ENCODE measurements at places on chromosomes 1 and 21. TPM values are rescaled to one million over a fixed set of nuclear protein-coding genes. Genes with fewer than 3 reads are reported as not detected.

NT5C1A gene
- 2.0 TPM for total RNA-seq

AGO4 gene
- total RNA-seq, result 12.2 TPM

MSH4 gene
- 0.41 TPM for total RNA-seq

SPRR2E gene
- not detected for total RNA-seq

UTS2 gene
- 0.72 TPM for total RNA-seq

HSPB7 gene
- total RNA-seq, result 29.1 TPM

CR1L gene
- total RNA-seq, result 0.44 TPM

- H3K27me3 ChIP-seq, result no peaks in the 10 kb centered on the region
- H3K27ac ChIP-seq, result no peak overlapping the region
- no peak for DNase-seq
- H3K36me3 ChIP-seq, result no peaks in the 10 kb centered on the region
- H3K4me3 ChIP-seq, result no peak overlapping the region
Observed at GRCh38 chr1:218636548-218636947, 291.4 kb downstream of the TGFB2 start.

DNA sequence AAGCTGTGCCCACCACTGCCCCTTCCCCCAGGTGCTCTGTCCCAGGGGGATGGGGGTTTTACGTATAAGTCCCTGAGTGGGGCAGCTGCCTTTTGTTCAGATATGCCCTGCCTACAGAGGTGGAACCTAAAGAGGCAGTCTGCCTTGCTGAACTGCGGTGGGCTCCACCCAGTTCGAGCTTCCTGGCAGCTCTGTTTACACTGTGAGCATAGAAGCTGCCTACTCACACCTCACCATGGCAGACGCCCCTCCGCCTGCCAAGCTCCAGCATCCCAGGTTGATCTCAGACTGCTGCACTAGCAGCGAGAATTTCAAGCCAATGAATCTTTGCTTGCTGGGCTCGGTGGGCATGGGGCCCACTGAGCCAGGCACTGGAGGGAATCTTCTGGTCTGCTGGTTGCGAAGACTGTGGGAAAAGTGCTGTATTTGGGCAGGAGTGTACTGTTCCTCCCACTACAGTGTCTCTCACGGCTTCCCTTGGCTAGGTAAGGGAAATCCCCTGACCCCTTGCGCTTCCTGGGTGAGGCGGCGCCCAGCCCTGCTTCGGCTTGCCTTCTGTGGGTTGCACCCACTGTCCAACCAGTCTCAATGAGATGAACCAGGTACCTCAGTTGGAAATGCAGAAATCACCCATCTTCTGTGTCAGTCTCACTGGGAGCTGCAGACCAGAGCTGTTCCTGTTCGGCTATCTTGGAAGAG is 17.6 kb upstream of the RWDD3 start:
- no peak overlapping the region for H3K27ac ChIP-seq
- no peaks in the 10 kb centered on the region for H3K36me3 ChIP-seq
- no peaks in the 10 kb centered on the region for H3K4me1 ChIP-seq
- H3K4me3 ChIP-seq, result no peak overlapping the region

- H3K27ac ChIP-seq, result peak overlapping the region; percentile 77
- H3K4me1 ChIP-seq, result peaks cover 15% of the 10 kb centered on the region
- no peaks in the 10 kb centered on the region for H3K27me3 ChIP-seq
- DNase-seq, result peak; percentile 94
- no peak overlapping the region for H3K4me3 ChIP-seq
- H3K36me3 ChIP-seq, result no peaks in the 10 kb centered on the region
Observed at GRCh38 chr1:27137544-27138075, 17.3 kb downstream of the SLC9A1 start.

DNA sequence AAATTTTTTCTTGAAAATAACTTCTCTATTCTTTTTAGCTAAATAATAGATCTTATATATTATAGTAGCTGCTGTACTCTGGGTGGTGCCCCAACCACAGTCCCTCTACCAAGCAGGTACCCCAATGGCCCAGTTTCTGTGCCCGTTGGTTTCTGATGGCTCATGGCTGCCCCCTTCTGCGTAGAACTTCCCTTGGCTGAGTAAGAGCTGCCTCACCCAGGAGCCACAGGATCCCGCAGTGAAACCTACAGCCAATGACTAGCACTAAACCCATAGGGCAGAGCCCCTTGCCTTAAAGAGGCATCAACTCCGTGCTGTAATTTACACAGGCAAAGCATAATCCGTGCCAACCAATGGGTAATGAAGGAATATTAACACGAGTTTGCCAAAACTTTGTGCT is 247.5 kb downstream of the USH2A start:
- no peak for DNase-seq
- H3K4me3 ChIP-seq, result no peak overlapping the region
- no peak overlapping the region for H3K27ac ChIP-seq
- no peaks in the 10 kb centered on the region for H3K36me3 ChIP-seq
- H3K27me3 ChIP-seq, result no peaks in the 10 kb centered on the region

DNA sequence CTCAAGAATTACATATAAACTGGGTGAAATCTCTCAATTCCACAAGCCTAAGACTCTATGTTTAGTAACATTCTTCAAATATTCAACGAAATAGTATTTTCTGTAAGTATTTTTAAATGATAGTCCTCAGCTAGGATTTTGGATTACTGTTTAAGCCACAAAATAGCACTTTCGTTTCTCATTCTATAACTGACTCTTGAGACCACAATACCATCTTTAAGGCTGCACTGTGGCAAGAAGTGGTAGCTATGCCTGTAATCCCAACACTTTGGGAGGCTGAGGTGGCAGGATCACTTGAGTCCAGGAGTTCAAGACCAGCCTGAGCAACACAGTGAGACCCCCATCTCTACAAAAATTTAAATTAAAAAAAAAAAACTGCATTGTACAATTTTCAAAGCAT is 126.7 kb downstream of the CDC42BPA start:
- no peaks in the 10 kb centered on the region for H3K27me3 ChIP-seq
- no peak overlapping the region for H3K4me3 ChIP-seq
- H3K4me1 ChIP-seq, result no peaks in the 10 kb centered on the region
- H3K27ac ChIP-seq, result no peak overlapping the region
- DNase-seq, result no peak

DNA sequence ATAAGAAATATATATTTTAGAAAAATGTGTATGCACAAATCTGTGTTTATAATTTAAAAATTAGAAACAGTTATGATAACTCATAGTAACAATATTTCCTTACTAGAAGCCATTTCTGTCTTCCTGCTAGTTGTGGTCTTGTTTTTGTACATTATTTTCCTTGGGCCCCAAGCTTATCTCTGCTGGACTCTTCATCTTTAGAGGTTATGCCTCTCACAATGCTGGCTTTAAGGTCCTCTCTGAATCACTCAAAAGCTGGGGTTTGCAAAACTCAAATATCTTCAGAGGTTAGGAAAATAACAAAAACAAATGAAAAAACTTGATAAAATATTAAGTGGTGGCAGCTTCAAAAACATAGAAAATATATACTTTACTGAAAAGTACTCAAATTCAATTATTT is 133.8 kb downstream of the PTPRC start:
- H3K27ac ChIP-seq, result no peak overlapping the region
- H3K27me3 ChIP-seq, result no peaks in the 10 kb centered on the region
- no peak overlapping the region for H3K4me3 ChIP-seq
- no peak for DNase-seq
- H3K36me3 ChIP-seq, result no peaks in the 10 kb centered on the region

DNA sequence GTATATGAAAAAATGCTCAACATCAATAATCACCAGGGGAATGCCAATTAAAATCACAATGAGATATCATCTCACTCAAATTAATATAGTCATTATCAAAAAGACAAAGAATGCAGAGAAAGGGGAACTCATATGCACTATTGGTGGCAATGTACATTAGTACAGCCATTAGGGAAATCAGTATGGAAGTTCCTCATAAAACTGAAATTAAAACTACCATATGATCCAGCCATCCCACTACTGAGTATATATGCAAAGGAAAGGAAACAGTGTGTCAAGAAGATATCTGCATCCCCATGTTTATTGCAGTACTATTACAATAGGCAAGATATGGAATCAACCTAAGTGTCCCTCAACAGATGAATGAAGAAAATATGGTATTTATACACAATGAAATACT is 32.1 kb upstream of the TEKT2 start:
- no peaks in the 10 kb centered on the region for H3K4me1 ChIP-seq
- H3K4me3 ChIP-seq, result no peak overlapping the region
- H3K27ac ChIP-seq, result no peak overlapping the region
- no peak for DNase-seq

DNA sequence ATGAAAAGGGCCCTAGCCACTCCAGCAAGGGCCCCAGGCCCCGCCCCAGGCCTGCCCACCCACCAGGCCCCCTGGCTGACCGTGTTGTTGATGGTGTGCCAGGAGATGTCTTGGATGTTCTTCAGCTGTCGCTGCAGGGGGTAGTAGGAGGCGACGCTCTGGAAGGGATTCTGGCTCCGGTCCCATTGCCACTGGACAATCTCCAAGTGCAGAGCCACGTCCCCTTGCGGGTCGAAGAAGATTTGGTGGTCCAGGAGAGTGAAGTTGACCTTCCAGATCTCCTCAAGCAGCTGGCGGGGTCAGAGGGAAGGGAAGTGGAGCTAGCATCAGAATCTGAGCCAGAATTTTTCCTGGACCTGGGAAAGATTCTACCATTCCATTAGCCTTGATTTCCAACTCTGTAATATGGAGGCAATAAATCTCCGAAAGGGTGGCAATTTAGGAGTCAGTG is 10.2 kb downstream of the TAS1R2 start:
- no peaks in the 10 kb centered on the region for H3K36me3 ChIP-seq
- no peaks in the 10 kb centered on the region for H3K27me3 ChIP-seq
- no peaks in the 10 kb centered on the region for H3K4me1 ChIP-seq
- H3K27ac ChIP-seq, result no peak overlapping the region
- DNase-seq, result peak; percentile 53

- no peak overlapping the region for H3K4me3 ChIP-seq
- no peak overlapping the region for H3K27ac ChIP-seq
- no peaks in the 10 kb centered on the region for H3K36me3 ChIP-seq
- DNase-seq, result peak; percentile 70
Observed at GRCh38 chr21:44424608-44425306, 30.6 kb upstream of the LRRC3 start.

GRCh38 chr21:34603710-34604057 is 11.2 kb downstream of the RCAN1 start:
- DNase-seq, result no peak
- no peaks in the 10 kb centered on the region for H3K36me3 ChIP-seq

DNA sequence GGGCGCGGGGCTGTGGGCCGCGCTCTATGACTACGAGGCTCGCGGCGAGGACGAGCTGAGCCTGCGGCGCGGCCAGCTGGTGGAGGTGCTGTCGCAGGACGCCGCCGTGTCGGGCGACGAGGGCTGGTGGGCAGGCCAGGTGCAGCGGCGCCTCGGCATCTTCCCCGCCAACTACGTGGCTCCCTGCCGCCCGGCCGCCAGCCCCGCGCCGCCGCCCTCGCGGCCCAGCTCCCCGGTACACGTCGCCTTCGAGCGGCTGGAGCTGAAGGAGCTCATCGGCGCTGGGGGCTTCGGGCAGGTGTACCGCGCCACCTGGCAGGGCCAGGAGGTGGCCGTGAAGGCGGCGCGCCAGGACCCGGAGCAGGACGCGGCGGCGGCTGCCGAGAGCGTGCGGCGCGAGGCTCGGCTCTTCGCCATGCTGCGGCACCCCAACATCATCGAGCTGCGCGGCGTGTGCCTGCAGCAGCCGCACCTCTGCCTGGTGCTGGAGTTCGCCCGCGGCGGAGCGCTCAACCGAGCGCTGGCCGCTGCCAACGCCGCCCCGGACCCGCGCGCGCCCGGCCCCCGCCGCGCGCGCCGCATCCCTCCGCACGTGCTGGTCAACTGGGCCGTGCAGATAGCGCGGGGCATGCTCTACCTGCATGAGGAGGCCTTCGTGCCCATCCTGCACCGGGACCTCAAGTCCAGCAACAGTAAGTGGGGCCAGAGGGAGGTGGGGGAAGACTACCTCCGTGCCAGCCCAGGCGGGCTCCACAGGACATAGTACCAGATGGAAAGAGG is 808 bp downstream of the MAP3K21 start:
- peak; percentile 71 for DNase-seq
- H3K27ac ChIP-seq, result peak overlapping the region; percentile 74
- peak overlapping the region; percentile 82 for H3K4me3 ChIP-seq
- no peaks in the 10 kb centered on the region for H3K27me3 ChIP-seq

- H3K4me3 ChIP-seq, result no peak overlapping the region
- H3K4me1 ChIP-seq, result no peaks in the 10 kb centered on the region
- no peak overlapping the region for H3K27ac ChIP-seq
- no peak for DNase-seq
Observed at GRCh38 chr1:228753786-228754360, 18.6 kb downstream of the RHOU start.

GRCh38 chr1:1779691-1780597 is 1.7 kb upstream of the NADK start:
- no peak overlapping the region for H3K4me3 ChIP-seq
- no peaks in the 10 kb centered on the region for H3K27me3 ChIP-seq
- H3K27ac ChIP-seq, result no peak overlapping the region
- H3K4me1 ChIP-seq, result peaks cover 15% of the 10 kb centered on the region

DNA sequence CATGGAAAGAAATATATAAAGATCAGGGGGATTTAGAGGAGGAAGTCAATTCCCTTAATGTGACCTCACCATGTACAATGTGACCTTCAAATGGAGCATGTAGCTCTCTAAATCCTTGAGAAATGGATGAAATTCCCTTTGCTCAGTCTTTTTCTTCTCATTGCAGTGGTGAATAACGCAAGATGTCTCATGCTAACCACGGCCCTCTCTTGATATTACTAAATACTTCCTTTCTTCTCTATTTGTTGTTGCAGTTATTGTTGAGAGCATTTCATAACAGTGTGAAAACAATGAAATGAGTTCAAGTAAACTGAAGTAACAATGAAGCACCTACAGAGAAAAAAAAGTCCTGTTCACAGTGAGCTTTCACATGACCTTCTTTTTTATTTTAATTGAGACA is 55.6 kb downstream of the ZNF281 start:
- no peaks in the 10 kb centered on the region for H3K36me3 ChIP-seq
- H3K4me3 ChIP-seq, result no peak overlapping the region
- DNase-seq, result no peak
- no peaks in the 10 kb centered on the region for H3K27me3 ChIP-seq
- no peaks in the 10 kb centered on the region for H3K4me1 ChIP-seq
- H3K27ac ChIP-seq, result no peak overlapping the region
